ENCODE measurements at places on chromosomes 2 and 18. TPM values are rescaled to one million over a fixed set of nuclear protein-coding genes. Genes with fewer than 3 reads are reported as not detected.

The TSPYL6 gene
- not detected for total RNA-seq

The ARHGAP25 gene
- total RNA-seq = 3.1 TPM

The PIGN gene
- total RNA-seq = 53.0 TPM

The L3MBTL4 gene
- not detected for total RNA-seq

The CLIP4 gene
- 39.9 TPM for total RNA-seq

The STPG4 gene
- total RNA-seq = 0.09 TPM

The MOGAT1 gene
- total RNA-seq = not detected

The KLHL30 gene
- total RNA-seq = 0.19 TPM

The PLEKHH2 gene
- 0.28 TPM for total RNA-seq

The OR6B3 gene
- total RNA-seq = not detected

The EFR3B gene
- total RNA-seq = 0.28 TPM

The CCDC74B gene
- total RNA-seq = 0.85 TPM

The LINC00305 gene
- not detected for total RNA-seq

The C2orf81 gene
- total RNA-seq = 0.19 TPM

The APLF gene
- 6.5 TPM for total RNA-seq

The CD302 gene
- total RNA-seq = 6.2 TPM

The IL36B gene
- total RNA-seq = not detected

The CTDP1 gene
- total RNA-seq = 29.5 TPM

The SLC39A6 gene
- total RNA-seq = 19.9 TPM

The CXCR4 gene
- total RNA-seq = 76.6 TPM

The KIDINS220 gene
- 48.5 TPM for total RNA-seq

The MGAT4A gene
- 25.5 TPM for total RNA-seq

The BUB1 gene
- 12.2 TPM for total RNA-seq

The PROM2 gene
- 0.19 TPM for total RNA-seq

The CFC1 gene
- not detected for total RNA-seq

The RAMP1 gene
- total RNA-seq = 0.19 TPM

The EVA1A gene
- total RNA-seq = 116 TPM

The SPDYA gene
- 1.3 TPM for total RNA-seq

The SLC9A4 gene
- not detected for total RNA-seq

The RBKS gene
- 0.99 TPM for total RNA-seq

The GREB1 gene
- total RNA-seq = 0.09 TPM

The FBXO15 gene
- 0.09 TPM for total RNA-seq

The SERPINB10 gene
- 0.09 TPM for total RNA-seq

The MYO7B gene
- total RNA-seq = 0.47 TPM

The STAT4 gene
- total RNA-seq = 0.09 TPM

The HTR2B gene
- 1.2 TPM for total RNA-seq

The LOXL3 gene
- total RNA-seq = 0.99 TPM

The UGT1A1 gene
- not detected for total RNA-seq

The IL18RAP gene
- not detected for total RNA-seq

The ICA1L gene
- 1.3 TPM for total RNA-seq

Data from endothelial cell of coronary artery (primary cell).